ENCODE measurements at places on chromosomes 7 and 10. TPM values are rescaled to one million over a fixed set of nuclear protein-coding genes. Genes with fewer than 3 reads are reported as not detected.

The PLAC9 gene
- 8.8 TPM for total RNA-seq

The ZNF804B gene
- 0.14 TPM for total RNA-seq

DNA sequence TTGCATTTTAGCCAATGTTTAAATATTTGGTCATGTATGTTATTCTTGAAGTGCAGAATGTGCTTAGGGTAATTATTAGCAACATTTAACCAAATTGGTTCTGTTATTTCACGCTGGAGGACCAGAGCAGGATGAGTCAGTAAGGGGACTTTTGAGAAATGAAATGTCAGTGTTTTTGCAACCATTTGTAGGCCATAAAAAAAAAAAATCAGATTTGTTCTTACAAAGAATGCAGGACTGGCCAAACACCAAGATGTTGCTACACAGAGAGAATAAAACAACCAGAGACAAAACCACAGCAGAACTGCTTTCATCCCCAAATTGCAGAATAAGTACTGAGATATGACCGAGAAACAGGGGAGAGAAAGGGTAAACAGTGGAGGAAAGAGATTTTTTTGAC is 62.1 kb downstream of the TPST1 start:
- DNase-seq = no peak
- H3K4me1 ChIP-seq = no peaks in the 10 kb centered on the region
- no peak overlapping the region for H3K27ac ChIP-seq

DNA sequence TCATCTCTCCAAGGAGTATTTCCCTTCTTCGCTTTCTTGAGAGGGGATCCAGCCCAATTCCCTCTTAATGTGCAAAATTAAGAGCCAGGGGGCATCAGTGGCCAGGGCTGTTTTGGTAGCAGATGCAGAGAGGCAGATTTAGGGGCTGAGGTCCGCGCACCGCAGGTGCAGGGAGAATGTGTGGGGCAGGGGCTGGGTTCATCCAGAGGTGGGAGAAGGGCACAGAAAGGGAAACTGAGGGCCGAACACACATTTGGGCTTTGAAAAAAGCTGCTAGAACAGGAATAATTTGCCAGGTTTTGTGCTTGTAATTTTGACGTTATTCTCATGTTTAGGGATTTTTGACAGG is 6.5 kb upstream of the SHH start:
- peaks cover 19% of the 10 kb centered on the region for H3K27me3 ChIP-seq
- no peaks in the 10 kb centered on the region for H3K4me1 ChIP-seq
- no peaks in the 10 kb centered on the region for H3K36me3 ChIP-seq
- H3K27ac ChIP-seq = no peak overlapping the region
- no peak for DNase-seq

DNA sequence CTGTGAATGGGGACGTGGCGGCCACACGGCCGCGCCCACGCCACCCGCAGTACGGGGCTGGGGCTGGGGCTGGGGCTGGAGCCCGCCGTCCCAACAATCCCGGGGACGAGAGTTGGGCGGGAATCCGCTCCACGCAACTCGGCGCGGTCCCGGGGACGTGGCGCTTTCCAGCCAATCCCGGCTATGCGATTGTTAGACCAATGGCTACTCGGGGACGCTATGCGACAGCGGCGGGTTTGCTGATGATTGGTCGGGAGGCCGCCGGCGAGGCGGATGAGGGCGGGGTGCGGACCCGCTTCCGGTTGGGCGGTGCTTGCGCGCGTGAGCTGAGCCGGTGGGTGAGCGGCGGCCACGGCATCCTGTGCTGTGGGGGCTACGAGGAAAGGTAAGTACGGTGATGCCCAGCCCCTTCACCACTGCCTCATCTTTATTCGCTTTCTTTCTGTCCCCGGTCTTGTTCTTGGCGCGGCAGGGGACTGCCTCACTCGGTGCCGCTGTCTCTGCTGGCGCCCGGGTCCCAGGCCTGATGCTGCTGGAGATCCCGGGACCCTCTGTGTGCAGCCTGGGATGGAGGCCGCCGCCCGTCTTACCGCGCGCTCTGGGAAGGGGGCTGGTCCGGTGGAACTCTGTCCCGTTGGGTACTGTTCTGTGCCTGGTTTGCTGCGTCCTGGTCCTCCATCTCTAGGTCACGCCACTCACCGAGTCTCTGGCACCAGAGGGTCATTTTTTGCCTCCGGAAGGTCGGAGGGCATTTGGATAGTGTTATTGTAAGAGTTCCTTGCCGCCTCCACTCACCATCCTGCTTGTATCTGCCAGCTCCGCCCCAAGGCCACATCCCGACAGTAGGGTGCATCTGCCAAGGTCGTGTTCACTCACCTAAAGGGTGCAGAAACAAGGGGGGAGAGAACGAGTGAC is at the start of gene CALU:
Gene CALU, plus strand, starts transcription at position 312 of the 915 bp plus-strand sequence. CDS start 9,225 bp downstream, outside the sequence.
- DNase-seq = peak; percentile 98
- H3K27ac ChIP-seq = peak within 1 kb of the TSS; percentile 85
- no peaks in the 10 kb centered on the region for H3K36me3 ChIP-seq
- no peaks in the 10 kb centered on the region for H3K27me3 ChIP-seq
- H3K4me1 ChIP-seq = peaks cover 4% of the 10 kb centered on the region

Data from endodermal cell (in vitro differentiated cells).